Nasal cavity respiratory epithelium epithelial cell of viscerocranial mucosa (primary cell): ENCODE measurements at places on chromosomes 2 and 18. TPM values are rescaled to one million over a fixed set of nuclear protein-coding genes. Genes with fewer than 3 reads are reported as not detected.

Gene INPP5D
- 29.7 and 88.3 TPM in 2 replicates for total RNA-seq

Gene FAM110C
- total RNA-seq = 16.2 and 20.5 TPM in 2 replicates

Gene GALNT13
- total RNA-seq = 1.0 and 1.4 TPM in 2 replicates

Gene ANKRD30BL
- total RNA-seq = not detected in 2 replicates

Gene SPC25
- not detected in 2 replicates for total RNA-seq

Gene MAB21L4
- total RNA-seq = 1.4 and 5.9 TPM in 2 replicates

Gene C1QL2
- total RNA-seq = not detected in 2 replicates

Gene SP140L
- total RNA-seq = 2.1 and 10.3 TPM in 2 replicates

Gene NIFK
- 84.4 and 89.5 TPM in 2 replicates for total RNA-seq

Gene FSIP2
- under 0.01 and 1.00 TPM in 2 replicates for total RNA-seq

Gene NCKAP5
- 0.68 and 5.2 TPM in 2 replicates for total RNA-seq

Gene UGT1A10
- total RNA-seq = 1.2 TPM in 1 of 2 replicates, not detected in the other

Gene CD207
- total RNA-seq = not detected in 2 replicates

Gene DNAJC5G
- total RNA-seq = not detected in 2 replicates

Gene DGKD
- total RNA-seq = 13.8 and 15.0 TPM in 2 replicates

Gene MAP4K3
- 25.6 and 36.2 TPM in 2 replicates for total RNA-seq

Gene SLC4A5
- total RNA-seq = under 0.01 and 0.21 TPM in 2 replicates

Gene NCK2
- total RNA-seq = 86.1 and 122 TPM in 2 replicates

Gene SYT4
- not detected in 2 replicates for total RNA-seq

Gene SCN2A
- 0.34 and 0.64 TPM in 2 replicates for total RNA-seq

Gene IL1RL1
- 3.0 and 53.3 TPM in 2 replicates for total RNA-seq

Gene EPAS1
- total RNA-seq = 102 and 223 TPM in 2 replicates

Gene STAT4
- 9.2 and 10.9 TPM in 2 replicates for total RNA-seq
